ENCODE measurements at places on chromosomes 6 and 20. TPM values are rescaled to one million over a fixed set of nuclear protein-coding genes. Genes with fewer than 3 reads are reported as not detected.

DNA sequence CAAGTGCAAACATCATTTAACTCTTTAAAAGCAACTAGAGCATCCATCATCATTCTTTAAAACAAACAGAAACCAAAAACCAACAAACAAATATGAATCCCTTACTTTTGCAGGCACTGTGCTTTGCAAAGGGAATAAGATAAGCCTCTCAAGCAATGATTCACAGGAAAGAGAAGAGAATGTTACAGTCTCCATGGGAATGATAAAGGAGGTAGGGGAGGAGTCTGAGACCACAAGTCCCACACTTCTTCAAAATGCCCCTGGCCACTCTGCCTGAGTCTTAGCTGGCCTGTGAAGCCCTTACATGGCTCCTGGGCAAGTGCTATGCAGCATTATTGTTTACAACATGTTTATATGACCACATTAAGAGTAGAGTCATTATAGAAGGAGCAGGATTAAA lies 257.7 kb upstream of the MARCKS start:
- no peaks in the 10 kb centered on the region for H3K36me3 ChIP-seq
- H3K4me3 ChIP-seq: no peak overlapping the region
- no peaks in the 10 kb centered on the region for H3K4me1 ChIP-seq
- no peak overlapping the region for H3K27ac ChIP-seq
- no peak for DNase-seq

GRCh38 chr6:133648581-133648980 lies 240.3 kb upstream of the TCF21 start:
- no peaks in the 10 kb centered on the region for H3K4me1 ChIP-seq
- no peak for DNase-seq
- no peak overlapping the region for H3K4me3 ChIP-seq
- H3K27ac ChIP-seq: no peak overlapping the region
- no peaks in the 10 kb centered on the region for H3K27me3 ChIP-seq
- no peaks in the 10 kb centered on the region for H3K36me3 ChIP-seq

GRCh38 chr6:42423244-42423643 lies 28.5 kb downstream of the TRERF1 start:
- DNase-seq: no peak
- no peak overlapping the region for H3K4me3 ChIP-seq
- H3K27ac ChIP-seq: no peak overlapping the region
- no peaks in the 10 kb centered on the region for H3K36me3 ChIP-seq

Gene BPIFB2
- total RNA-seq: 0.05 TPM

DNA sequence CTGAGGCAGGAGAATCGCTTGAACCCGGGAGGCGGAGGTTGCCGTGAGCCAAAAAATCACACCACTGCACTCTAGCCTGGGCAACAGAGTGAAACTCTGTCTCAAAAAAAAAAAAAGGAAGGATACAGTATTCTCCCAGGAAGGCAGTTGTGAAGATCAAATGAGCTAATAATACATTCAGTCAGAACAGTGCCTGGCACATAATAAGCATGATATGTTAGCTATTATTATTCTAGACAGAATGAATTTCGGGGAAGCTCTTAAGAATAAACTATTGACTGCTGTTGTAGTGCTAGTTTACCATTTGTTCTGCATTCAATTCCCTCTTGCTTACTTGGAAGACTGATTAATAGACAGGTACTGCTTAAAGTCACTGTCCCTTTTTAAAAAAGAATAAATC lies 40.6 kb downstream of the NDUFAF5 start:
- no peak overlapping the region for H3K27ac ChIP-seq
- DNase-seq: no peak
- no peaks in the 10 kb centered on the region for H3K36me3 ChIP-seq
- H3K27me3 ChIP-seq: no peaks in the 10 kb centered on the region
- no peaks in the 10 kb centered on the region for H3K4me1 ChIP-seq

Gene ACTL10
- 1.2 TPM for total RNA-seq

- no peaks in the 10 kb centered on the region for H3K4me1 ChIP-seq
- H3K27ac ChIP-seq: no peak overlapping the region
- no peaks in the 10 kb centered on the region for H3K27me3 ChIP-seq
These were observed 937.8 kb upstream of the MANEA start for GRCh38 chr6:94639564-94639963.

GRCh38 chr20:2285193-2285592 lies 10.6 kb upstream of the TGM3 start:
- H3K27ac ChIP-seq: no peak overlapping the region
- H3K4me3 ChIP-seq: no peak overlapping the region
- DNase-seq: no peak
- no peaks in the 10 kb centered on the region for H3K36me3 ChIP-seq
- no peaks in the 10 kb centered on the region for H3K27me3 ChIP-seq
- H3K4me1 ChIP-seq: no peaks in the 10 kb centered on the region

GRCh38 chr6:169064194-169064593 lies 189.5 kb downstream of the THBS2 start:
- no peaks in the 10 kb centered on the region for H3K36me3 ChIP-seq
- DNase-seq: no peak
- no peak overlapping the region for H3K4me3 ChIP-seq

DNA sequence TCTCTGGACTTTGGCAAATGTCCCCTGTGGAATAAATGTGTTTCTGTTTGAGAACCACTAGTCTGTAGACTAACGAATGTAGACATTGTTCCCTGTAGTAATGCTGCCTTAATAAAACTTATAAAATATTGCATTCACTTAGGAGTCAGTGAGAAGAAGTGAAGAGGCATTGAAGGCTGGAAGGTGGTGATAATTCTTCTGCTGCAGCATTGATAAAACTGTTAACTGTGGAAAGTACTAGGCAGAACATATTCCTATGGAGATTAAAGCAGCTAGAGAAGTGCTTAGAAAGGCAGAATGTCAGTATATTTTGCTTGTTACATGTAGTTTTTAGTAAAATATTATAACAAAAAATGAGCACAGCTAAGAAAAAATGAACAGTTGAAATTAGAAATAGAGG lies 4.8 kb downstream of the PGK2 start:
- no peaks in the 10 kb centered on the region for H3K27me3 ChIP-seq
- H3K27ac ChIP-seq: no peak overlapping the region
- no peak overlapping the region for H3K4me3 ChIP-seq
- no peaks in the 10 kb centered on the region for H3K4me1 ChIP-seq
- no peak for DNase-seq

DNA sequence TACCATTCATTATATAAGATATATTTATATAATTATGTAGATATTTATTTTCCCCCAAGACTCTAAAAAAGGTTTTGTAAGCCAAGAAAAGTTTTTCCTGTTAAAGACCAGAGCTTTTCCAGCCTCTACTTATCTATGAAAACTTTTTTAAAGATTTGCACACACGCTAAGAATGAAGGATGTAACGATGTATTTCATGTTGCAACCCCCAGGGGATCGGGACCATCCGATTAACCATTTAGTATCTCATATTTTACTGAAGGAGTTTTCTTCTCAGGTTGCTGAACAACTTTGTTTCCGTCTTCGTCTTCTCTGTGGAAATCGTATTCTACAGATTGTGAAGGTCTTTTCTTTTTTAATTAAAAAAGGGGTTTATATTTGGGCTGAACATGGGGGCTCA lies 70.0 kb upstream of the SASH1 start:
- DNase-seq: no peak
- no peaks in the 10 kb centered on the region for H3K27me3 ChIP-seq
- H3K4me3 ChIP-seq: no peak overlapping the region
- H3K4me1 ChIP-seq: no peaks in the 10 kb centered on the region
- no peaks in the 10 kb centered on the region for H3K36me3 ChIP-seq

Gene CCN5
- 0.05 TPM for total RNA-seq

- no peak overlapping the region for H3K4me3 ChIP-seq
- peaks cover 20% of the 10 kb centered on the region for H3K4me1 ChIP-seq
- no peak for DNase-seq
- H3K36me3 ChIP-seq: no peaks in the 10 kb centered on the region
- H3K27ac ChIP-seq: no peak overlapping the region
These were observed 612.3 kb upstream of the ARID1B start for GRCh38 chr6:156164701-156165452.

DNA sequence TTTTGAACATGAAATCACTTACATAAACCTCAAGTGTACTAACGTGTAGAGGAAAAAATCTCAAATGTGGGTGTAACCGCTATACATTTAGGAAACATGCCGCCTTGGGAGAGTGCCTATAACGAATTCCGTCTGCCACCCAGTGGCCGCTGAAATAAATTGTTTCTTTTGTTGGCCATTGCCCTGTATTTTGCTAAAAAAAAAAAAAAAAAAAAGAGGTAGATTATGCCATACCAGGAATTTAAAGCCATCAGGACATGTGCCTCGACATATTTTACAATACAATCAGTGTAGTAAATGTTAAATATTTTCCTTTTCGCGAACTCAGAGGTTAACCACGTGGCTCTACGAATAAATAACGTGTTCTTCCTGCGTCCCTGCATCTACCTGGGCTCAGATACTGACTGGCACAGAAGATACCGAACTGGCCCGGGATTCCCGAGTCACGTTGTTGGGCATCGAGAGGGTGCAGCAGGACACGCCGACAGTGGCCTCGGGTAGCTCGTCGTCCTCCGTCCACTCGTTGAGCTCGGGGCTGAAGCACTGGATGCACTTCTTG lies 14.3 kb downstream of the KLHL31 start:
- no peaks in the 10 kb centered on the region for H3K36me3 ChIP-seq
- peak overlapping the region; percentile 55 for H3K4me3 ChIP-seq
- no peaks in the 10 kb centered on the region for H3K4me1 ChIP-seq
- H3K27me3 ChIP-seq: peaks cover 14% of the 10 kb centered on the region
- DNase-seq: peak; percentile 52

DNA sequence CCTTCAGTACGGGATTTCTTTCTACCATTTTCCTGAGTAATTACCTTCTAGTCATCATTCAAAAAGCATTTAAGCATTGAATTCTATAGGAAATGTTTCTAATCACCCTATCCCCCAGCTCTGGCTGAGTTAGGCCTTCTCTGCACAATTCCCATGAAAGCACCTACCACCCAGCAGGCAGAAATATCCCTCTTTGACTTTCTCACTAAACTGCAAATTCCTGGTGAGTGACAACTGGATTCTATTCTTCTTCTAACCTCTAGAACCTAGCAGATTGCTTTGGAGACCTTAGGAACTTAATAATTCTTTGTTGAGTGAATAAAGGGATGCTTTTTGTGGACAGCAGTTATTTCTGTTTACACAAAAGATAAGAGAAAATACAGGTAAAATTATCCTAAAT lies 328.7 kb downstream of the LAMA2 start:
- H3K4me3 ChIP-seq: no peak overlapping the region
- H3K27ac ChIP-seq: no peak overlapping the region
- no peaks in the 10 kb centered on the region for H3K4me1 ChIP-seq
- H3K36me3 ChIP-seq: no peaks in the 10 kb centered on the region

DNA sequence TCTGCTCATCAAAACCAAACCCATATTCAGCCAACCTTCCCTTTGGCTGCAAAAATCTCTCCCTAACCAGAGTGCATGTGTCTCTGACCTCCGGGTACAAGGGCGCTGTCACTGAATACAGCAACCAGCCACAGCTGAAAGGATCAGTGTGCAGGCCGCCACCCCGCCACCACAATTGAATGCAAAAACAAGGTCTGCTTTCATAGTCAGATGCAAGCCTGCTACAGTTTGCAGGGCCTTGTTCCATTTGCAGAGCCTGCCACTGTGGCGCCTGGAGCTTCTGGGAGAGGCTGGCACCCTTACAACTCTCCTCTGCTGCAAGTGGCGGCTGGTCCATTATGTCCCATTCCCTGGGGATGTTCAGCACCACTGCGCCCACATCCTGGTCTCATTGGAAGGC lies 23.5 kb downstream of the MDGA1 start:
- no peak for DNase-seq
- no peaks in the 10 kb centered on the region for H3K27me3 ChIP-seq
- H3K36me3 ChIP-seq: no peaks in the 10 kb centered on the region
- H3K4me1 ChIP-seq: no peaks in the 10 kb centered on the region
- no peak overlapping the region for H3K27ac ChIP-seq
- no peak overlapping the region for H3K4me3 ChIP-seq

All from thymus (tissue), 14 donors.